Activated naive CD8-positive, alpha-beta T cell treated with anti-CD3 and anti-CD28 coated beads for 36 hours (primary cell): ENCODE measurements at places on chromosomes 4 and X.

DNA sequence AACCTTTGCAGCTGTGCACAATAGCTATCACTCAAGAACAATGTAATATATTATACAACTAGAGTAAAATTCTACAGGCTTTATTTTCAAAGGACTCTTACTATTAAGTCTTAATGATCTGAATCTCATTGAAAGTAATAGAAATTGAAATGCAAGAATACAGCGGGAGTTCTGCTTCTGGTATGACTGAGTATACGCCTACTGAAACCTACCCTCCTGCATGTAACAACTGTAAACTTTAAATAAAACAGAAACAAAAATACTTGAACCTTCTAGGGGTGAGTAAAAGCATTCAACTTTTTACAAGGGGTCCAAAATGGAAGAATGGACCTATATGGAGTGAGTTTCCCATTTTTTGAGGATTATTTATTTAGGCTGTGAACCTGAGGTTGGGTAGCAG, 13.5 kb downstream of the DCHS2 start:
- DNase-seq: no peak

GRCh38 chr4:26069218-26069617, 155.2 kb downstream of the SMIM20 start:
- no peak for DNase-seq

GRCh38 chr4:183636923-183637322, 22.1 kb downstream of the RWDD4 start:
- no peak for DNase-seq

DNA sequence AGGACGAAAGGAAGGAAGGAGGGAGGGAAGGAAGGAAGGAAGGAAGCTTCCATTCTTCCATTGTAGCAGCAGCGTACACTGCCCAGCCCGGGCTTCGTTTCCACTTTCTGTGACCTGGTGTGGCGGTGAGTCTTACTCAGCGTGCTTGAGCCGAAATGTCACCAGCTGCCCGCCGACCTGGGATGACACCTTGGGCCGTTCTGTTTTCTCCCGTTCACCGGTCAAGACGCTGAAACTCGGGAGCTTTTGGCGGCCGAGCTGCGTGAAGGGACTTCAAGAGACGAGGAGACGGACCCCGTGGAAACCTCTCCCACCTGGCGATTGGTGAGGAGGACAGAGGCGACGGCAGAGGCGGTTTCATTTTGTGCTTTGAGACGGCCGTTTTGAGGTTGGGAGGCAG, 47.1 kb upstream of the PPP2R3B start:
- no peak for DNase-seq

DNA sequence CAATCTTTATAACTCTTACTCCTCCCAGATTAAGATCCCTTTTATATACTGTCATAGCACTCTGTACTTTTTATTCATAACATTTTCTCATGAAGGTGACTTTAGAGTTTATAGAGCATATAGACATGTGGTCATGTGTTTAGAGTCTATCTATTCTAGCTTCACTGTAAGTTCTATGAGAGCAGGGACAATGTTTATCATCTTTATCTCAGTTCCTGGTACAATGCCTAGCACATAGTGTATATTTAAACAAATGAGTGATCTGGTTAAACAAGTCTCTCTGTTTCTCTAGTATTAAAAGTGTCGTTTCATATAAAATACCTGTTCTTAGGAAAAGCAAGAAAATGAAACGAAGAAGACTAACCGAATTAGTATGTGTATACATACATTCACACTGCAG, 3.2 kb downstream of the CXCL6 start:
- DNase-seq: no peak

DNA sequence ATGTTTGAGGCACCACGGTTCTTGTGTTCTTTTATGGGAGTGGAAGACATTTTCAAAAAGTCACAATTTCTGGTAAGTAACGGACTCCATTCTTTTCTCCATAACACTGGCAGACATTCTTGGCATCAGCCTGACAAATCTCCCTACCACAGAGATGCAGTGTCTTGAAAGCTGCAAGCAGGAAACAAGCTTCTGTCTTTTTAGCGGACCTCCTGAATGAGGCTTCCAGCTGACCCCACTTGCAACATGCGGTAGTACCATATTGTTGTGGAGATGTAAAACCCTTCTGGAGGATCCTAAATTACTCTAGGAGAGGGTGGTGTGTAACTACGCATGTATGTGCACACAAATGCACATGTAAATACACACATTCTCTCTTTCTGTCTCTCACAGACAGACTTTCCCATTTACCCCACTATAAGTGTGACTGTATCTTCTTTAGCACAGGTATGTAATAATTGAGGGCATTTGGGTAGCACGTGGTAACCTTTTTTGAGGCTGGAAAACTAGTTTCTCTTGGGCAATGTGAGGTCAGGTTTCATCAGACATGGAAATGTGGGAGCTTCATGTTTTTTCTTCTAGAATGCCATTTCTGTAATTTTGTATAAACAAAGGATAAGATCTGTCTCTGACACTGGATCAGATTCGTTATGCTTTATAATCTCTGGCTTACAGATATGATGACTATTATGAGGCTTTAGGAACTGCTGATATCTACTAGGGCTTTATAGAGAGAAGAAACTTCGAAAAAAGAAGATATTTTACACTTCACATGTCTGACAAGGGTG, 130.1 kb downstream of the MGST2 start:
- DNase-seq: no peak

DNA sequence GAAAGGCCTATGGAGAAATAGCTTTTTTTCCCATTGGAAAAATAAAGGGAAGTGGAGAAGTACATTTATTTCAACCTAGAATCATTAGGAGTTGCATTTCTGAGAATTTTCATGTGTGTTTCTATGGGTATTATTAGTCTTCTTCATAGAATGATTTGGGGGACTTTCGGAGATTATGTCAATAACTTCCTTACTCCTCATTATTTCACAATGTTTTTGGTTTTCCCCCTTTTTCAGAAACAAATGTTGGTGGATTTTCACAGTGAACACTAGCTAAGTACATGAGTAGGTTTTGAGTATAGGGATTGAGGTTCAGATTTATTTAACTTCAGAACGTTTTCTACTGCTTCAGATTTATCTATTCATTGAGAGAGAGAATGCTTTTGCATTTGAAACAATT, 54.0 kb downstream of the SH3BGRL start:
- DNase-seq: no peak

GRCh38 chr4:164770010-164770724, 16.2 kb downstream of the SMIM31 start:
- DNase-seq: no peak

DNA sequence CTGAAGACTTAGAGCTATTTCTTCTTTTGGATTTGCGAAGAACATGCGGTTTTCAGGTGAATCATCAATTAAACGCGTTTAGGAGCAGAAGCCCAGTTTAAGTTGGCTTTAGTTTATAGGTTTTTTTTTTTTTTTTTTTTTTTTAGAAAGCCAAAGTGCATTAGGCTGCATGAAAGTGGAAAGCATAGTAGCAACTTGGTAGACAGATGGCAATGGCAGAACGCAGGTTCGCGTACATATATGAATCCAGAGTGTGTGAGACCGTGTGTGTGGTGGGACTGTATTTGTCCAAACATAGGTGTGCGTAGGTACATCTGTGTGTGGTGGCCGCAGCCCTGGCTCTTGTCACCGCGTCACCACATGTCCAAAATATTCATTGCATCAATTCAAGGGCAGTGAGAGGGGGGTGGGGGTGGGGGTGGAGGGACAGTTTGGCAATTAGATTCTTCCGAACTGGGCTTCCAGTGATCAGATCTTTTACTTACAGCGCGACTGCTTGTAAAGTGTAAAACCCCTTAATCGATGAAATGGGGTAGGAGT, 901 bp downstream of the JADE1 start:
- DNase-seq: peak; percentile 20

DNA sequence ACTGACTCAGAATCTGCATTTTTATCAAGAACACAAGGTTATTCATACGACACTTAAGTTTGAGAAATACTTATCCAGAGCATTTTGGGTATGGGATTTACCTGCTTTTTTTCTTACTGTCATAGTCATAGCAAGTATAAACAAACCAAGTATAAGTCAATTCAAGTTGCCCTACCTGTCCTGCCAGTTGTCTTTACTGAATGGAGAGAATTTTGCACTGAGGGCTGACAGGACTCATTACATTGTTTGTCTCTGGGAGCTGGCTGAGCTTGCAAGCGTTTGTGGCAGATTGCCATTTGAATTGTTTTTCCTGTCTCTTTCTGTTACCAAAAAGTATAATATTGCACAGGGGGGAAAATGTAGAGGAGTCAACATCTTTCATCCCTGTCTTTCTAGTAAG, 278.9 kb upstream of the MAGEC2 start:
- no peak for DNase-seq

DNA sequence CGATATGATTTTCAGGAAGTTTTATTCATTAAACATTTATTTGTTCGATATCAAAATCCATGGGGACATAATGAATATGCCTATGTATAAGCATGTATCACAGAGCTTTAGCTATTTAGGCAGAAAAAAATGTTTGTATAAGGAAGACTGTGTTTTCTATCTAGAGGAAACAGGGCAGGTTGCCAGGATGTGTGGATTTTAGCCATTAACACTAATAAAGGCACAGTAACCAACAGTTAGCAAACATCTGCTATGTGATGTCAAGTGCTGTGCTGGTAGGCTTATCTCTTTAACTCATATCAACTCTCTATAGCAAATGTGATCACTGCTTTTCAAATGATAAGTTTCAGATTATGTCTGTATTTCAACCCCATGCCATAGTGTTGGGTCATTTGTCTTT, 708.9 kb upstream of the HS3ST1 start:
- no peak for DNase-seq

DNA sequence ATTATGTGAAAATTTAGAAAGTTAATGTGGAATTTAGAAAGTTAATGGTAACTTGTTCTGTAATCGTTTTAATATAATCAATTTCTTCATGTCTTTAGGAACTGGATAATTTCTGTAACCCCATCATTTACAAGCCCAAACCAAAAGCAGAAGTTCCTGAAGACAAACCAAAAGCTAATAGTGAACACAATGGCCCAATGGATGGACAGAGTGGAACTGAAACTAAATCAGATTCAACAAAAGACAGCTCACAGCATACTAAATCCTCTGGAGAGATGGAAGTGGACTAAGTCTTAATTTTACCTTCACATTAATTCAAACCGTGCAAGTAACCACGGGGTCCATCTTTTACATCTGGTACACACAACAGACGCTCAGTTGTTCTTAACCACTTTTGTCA, 48.1 kb upstream of the PLK4 start:
- DNase-seq: no peak

DNA sequence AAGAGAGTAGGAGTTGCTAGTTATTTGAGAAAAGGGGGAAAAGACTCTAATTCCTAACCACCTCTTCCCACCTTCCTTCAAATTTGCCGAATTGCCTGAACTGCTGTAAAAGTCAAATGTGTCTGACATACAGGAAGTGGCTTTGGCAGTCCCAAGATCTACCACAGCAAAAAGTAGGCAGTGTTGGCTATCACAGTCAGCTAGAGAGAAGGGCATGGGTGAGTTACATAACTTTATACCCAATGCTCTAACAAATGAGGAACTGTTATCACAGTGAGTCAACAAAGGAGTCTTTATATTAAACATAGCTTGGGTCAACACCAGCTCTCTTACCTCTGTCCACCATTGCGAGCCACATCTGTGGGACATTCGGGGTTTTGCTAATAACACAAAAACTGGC, 2.4 kb upstream of the MBNL3 start:
- DNase-seq: no peak

- DNase-seq: no peak
Measured at GRCh38 chr4:144714166-144714565, 68.2 kb downstream of the HHIP start.

GRCh38 chrX:47231167-47231566, 1.6 kb upstream of the USP11 start:
- no peak for DNase-seq

DNA sequence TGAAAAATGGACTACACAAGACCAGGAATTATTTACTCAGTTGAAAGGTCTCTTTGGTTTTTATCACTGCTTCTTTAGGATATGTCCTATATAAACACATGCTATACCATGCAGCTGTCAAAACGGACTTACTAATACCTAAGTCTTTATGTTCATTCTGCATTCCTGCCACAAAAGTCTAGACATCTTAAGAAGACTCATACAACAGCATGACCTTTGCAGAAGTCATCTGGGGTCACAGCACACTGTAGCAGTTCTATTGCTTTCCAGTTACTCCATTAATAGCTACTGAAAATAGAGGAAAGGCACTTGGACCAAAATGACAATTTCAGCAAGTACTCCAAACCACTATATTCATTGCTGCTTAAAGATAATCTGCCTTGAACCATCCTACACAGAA, 53.2 kb downstream of the DDX60 start:
- DNase-seq: no peak

DNA sequence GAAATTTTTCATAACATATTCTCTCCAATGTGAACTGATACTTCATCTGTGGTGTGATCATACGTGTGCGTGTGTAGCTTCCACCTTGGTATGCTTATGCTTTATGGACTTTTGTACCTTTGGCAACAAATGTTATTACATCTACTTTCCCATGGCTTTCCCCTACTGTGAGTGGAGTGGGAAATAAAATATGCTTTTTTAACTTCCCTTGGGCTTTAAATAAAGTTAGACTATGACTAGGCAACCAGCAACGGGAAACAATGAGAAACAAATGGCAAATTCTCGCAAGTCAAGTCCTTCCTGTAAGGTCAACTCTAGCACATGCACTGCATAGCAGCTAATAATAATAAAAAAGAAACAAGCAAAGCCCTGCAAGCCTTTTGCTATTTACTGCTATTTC, 205.0 kb upstream of the PDE5A start:
- DNase-seq: no peak

DNA sequence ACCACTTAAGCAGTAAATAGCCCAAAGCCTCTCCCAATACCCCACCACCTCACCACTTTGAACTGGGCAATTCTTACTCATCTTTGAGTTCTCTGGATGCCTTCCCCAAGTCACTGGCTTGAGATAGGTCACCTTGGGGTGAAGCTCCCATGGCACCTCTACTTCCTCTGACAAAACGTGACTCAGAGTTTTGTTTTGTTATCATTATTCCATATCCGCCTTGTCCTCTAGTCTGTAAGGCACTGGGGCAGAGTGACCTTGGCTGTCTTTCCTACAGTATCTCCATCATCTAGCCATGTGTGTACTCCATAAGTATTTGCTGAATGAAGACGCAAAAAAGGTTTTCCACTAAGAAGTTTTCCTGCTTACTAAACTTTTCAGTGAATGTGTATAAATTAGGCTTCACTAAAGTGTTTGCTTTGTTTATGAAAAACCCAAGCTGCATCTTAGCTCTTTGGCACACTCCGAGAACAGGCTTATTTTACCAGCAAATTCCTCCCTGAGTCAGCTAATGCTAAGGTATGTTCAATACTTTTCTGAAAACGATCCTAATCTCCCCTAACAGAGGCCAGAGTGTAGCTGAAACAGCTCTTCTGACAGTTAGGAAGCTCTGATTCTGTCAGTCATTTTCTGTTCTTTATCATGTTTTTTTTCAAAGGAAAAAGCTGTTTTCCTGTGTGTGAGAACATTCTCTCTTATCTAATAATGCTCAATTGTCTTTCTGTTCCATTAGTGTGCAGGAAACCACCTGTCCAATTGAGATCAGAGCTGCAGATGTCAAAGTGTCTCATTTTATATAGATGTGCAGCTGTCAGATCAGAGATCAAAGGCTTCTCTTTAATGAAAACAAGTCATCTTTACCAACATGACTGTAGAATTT, 30.2 kb upstream of the TSPAN5 start:
- DNase-seq: no peak
